Endothelial cell of umbilical vein (primary cell): ENCODE measurements at places on chromosomes 13 and 19. TPM values are rescaled to one million over a fixed set of nuclear protein-coding genes. Genes with fewer than 3 reads are reported as not detected.
A peak's percentile ranks its signal among the peaks of the same experiment; 100 is the strongest.

- no peak for DNase-seq
Measured at GRCh38 chr13:111361046-111361872, 40.8 kb downstream of the TEX29 start.

GRCh38 chr13:91702411-91702810 is 304.0 kb downstream of the GPC5 start:
- no peak for DNase-seq

GRCh38 chr13:110716247-110716515 is 2.7 kb downstream of the ING1 start:
- DNase-seq = peak; percentile 33

GRCh38 chr19:10027158-10027997 is 14.1 kb downstream of the RDH8 start:
- DNase-seq = peak; percentile 92

Gene TMEM255B
- 120 and 121 TPM in 2 replicates for polyA plus RNA-seq

Gene C1QTNF9B
- polyA plus RNA-seq = 0.06 TPM in 1 of 2 replicates, not detected in the other

GRCh38 chr19:8576273-8576993 is 809 bp downstream of the MYO1F start:
- DNase-seq = no peak

DNA sequence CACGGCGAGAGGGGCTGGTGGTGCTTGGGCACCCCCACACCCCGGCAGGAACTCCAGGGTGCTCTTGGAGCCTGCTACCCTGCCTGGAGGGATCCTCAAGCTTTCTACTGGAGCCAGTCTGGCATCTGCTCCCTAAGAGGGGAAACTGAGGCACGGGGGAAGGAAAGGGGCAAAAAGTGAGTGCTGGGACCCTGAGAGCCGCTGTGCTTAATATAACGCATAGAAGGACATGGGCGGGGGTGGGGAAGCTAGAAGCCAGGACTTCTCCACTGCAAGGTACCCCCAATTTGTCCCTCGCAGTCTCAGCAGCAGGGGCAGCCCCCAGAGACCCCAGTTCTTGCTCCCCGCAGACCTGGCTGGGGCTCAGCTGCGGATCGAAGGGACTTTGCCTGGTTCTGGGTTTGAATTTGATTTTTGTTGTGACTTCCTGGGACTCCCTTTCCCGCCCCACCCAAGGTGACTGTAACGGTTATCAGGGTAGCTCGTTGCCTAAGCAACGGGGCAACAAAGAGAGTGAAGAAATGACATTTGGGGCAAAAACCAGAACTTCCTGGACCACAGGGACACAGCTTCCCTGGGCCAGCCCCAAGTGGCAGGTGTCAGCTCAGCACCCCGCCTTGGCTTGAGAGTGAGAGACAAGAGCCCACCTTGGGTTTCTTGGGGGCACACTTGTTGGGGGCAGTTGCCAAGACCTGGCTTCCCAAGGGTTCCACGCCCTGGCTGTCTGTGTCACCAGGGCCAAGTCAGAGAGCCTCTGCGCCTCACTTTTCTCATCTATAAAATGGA is 638 bp downstream of the ADGRE5 start:
- DNase-seq = no peak

DNA sequence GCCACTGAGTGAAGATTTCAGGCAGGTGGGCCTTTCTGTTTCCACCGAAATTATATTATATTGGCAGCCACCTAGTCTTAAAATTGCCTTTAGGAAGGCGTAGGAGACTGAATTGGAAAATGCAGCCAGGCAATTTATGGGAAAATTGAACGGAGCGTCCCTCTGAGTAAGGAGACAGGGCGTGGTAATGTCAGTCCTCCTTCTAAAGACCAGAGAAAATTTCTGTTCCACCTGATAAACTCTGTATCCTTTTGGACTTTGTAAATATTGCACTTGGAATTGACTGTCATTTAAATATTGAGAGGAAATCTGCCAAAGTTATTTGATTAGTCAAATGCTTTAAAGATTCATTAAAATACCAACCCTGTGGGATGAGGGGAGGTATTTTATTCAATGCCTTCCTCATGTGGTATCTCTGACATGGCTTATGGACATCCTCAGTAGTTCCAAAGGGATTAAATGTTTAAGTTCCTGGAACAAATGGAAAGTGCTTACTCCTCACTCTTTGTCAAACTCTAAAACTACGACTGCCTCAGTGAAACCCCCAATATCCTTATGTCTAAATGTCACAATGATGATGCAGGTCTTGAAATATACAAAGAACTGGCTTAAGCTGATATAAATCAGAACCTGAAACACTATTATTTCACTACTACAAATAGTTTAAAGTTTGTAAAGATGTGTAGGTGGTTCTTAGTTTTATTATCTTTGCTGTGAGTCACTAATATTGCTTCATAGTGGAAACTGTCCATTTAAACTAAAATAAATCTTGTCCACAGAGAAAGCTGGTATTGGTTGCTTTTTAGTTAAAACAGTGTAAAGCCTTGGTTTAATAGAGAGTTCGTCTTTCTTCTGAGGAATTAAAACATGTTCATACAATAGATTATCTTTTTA is 203.2 kb downstream of the FGF14 start:
- DNase-seq = no peak

DNA sequence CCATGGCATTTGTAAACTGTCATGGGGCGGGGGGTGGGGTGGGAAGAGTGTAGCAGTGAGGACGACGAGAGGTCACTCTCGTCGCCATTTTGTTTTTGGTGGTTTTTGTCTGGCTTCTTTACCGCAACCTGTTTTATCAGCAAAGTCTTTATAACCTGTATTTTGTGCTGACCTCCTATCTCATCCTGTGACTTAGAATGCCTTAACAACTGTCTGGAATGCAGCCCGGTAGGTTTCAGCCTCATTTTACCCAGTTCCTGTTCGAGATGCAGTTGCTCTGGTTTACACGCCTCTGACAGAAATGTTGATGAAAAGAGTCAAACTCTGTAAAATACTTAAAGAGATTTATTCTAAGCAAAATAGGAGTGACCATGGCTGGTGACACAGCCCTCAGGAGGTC is 852.0 kb downstream of the DACH1 start:
- no peak for DNase-seq

DNA sequence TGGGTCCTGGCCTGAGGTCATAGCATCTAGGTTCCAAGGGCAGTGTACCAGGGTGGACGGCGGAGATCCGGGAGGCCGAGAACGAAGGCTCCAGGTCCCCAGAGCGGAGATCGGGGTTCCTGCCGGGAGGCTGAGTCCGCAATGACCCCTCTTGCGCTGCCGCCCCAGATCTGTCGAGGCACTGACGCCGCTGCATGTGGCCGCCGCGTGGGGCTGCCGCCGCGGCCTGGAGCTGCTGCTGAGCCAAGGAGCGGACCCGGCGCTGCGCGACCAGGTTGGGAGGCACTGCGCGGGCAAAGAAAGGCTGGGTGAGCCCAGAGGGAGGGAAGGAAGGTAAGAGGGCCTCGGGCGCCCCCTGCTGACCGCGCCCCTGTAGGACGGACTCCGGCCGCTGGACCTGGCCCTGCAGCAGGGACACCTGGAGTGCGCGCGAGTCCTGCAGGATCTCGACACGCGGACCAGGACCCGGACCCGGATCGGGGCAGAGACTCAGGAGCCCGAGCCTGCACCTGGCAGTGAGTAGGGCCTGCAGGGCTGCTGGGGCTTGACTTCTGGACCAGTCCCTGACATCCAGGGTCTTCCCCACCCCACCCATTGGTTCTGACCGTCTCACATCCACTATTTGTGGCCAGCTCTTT is 906 bp downstream of the ANKLE1 start:
- DNase-seq = peak; percentile 82

Gene CA11
- polyA plus RNA-seq = 2.6 and 4.7 TPM in 2 replicates

Gene OR4F17
- not detected in 2 replicates for polyA plus RNA-seq

GRCh38 chr13:29361716-29362115 is 233.8 kb downstream of the SLC7A1 start:
- no peak for DNase-seq

DNA sequence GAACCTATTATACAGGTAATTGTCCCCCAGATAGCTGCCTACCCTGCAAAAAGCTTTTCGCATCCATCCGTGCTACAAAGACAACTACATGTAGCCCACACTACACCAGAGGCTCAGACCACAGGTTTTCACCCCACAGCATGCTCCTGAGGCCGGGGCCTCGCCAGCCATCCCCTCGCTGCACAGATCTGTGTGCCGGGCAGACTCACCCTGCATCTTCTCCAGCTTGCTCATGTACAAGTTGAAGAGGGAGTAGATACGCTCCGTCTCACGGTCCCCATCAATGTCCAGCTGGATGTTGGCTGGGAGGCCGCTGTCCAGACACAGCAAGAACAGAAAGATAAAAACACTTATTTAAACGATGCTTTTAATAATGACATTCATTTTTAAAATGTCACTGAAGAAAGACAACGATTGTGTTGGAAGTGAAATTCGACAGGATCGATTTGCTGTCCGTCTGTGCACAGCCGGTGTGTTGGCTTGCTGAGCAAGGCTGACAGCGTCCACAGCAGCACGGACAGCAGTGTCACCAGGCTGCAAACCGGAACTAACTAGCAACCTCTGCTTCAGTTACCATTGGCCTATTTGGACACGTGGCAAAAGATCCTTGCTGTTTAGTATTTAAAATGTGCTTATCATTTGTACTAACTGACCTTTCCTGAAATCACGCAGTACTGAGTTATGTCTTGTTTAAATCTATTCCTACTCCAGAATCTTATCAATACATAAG is 18.6 kb upstream of the C13orf46 start:
- DNase-seq = no peak

GRCh38 chr13:76969488-76970365 is 21.4 kb downstream of the ACOD1 start:
- no peak for DNase-seq

- DNase-seq = peak; percentile 41
Measured at GRCh38 chr19:46753420-46754155, 7.3 kb upstream of the STRN4 start.

GRCh38 chr13:109243311-109243951 is 543.0 kb downstream of the IRS2 start:
- DNase-seq = peak; percentile 78

DNA sequence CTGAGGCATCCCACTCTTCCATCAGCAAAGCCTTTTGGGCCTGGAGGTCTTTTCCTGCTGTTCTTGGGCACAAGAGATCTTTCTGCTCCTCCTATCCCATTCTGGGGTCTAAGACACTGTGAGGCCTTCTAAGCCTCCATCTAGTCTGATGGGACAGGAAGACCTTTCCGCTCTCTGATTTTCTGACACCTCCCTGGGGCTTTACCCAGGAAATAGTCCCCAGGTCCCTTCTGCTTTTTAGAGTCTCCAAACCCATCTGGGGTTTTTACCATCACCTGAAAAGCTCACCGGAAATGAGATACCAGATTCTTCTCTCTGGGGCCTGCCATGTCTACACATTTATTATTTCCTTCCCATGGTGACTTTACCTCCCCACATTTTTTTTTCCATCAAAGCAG is 21.1 kb downstream of the CLEC17A start:
- DNase-seq = no peak

DNA sequence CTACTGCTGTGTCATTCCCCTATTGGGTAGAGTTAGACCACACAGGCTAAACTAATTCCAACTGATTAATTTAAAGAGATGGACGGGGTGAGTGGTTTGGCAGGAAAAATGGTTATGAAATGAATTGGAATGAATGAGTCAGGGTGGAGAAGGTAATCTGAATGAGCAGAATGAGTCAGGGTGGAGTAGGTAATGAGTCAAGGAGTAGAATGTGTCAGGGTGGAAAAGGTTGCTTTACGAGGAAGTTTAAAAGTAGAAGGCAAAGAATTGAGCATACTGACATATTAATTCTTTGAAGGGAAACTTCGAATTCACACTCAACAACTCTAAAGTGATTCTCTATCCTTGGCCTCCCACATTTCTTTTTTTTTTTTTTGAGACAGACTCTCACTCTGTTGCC is 12.7 kb upstream of the ZNF121 start:
- DNase-seq = peak; percentile 9

- DNase-seq = no peak
Measured at GRCh38 chr19:55156202-55157063, 1.1 kb downstream of the TNNI3 start.

Gene ZNF628
- polyA plus RNA-seq = 2.0 and 2.5 TPM in 2 replicates

DNA sequence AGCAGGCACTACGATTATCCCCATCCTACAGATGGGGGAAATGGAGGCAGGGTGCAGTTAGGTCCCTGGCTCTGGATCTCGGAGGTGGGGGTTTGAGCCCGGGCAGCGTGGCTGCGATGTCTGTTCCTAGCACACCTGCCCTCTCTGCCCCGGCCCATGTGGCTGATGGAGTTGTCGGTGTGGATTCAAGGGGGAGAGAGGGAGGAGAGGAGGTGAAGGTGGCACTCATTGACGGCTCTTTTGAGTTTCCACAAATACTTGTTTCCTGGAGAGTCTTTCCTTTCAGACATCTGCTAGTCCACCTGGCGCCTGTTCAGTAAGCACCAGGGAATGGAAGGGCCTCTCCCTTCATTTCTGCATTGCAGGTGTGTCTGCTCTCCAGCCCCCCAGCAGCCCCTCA is 69.9 kb downstream of the ARHGEF18 start:
- DNase-seq = no peak

GRCh38 chr13:51542346-51543242 is 41.7 kb upstream of the WDFY2 start:
- DNase-seq = no peak

- no peak for DNase-seq
Measured at GRCh38 chr19:53812335-53812734, 11.8 kb downstream of the NLRP12 start.

DNA sequence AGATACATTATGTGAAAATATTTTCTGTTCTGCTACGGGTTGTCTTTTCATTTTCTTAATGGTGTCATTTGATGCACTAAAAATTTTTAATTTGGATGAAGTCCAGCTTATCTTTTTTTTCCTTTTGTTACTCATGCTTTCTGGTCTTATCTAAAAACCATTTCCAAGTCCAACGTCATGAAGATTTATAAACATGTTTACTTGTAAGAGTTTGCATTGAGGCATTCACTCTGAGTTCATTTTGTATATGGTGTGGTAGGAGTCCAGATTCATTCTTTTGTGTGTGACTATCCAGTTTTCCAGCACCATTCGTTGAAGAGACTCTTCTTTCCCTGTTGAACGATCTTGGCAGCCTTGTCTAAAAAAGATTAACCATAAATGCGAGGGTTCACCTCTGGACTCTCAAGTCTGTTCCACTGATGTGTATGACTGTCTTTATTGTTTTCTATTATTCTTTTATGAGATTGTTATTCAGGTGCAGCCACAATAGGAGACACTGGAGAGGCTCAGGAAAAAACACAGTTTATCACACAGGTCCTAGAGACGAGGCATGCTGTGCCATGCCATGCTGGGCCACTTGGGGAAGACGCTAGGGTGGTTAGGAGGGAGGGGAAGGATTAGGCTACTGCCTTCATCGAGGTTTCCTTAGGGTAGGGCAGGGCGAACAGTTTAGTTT is 35.0 kb downstream of the NAA16 start:
- peak; percentile 92 for DNase-seq
